NCI-H187 treated with DMSO at 0.1 percent for 48 hours (cell line): ENCODE measurements at places on chromosomes 7 and 10.
A peak's percentile ranks its signal among the peaks of the same experiment; 100 is the strongest.

DNA sequence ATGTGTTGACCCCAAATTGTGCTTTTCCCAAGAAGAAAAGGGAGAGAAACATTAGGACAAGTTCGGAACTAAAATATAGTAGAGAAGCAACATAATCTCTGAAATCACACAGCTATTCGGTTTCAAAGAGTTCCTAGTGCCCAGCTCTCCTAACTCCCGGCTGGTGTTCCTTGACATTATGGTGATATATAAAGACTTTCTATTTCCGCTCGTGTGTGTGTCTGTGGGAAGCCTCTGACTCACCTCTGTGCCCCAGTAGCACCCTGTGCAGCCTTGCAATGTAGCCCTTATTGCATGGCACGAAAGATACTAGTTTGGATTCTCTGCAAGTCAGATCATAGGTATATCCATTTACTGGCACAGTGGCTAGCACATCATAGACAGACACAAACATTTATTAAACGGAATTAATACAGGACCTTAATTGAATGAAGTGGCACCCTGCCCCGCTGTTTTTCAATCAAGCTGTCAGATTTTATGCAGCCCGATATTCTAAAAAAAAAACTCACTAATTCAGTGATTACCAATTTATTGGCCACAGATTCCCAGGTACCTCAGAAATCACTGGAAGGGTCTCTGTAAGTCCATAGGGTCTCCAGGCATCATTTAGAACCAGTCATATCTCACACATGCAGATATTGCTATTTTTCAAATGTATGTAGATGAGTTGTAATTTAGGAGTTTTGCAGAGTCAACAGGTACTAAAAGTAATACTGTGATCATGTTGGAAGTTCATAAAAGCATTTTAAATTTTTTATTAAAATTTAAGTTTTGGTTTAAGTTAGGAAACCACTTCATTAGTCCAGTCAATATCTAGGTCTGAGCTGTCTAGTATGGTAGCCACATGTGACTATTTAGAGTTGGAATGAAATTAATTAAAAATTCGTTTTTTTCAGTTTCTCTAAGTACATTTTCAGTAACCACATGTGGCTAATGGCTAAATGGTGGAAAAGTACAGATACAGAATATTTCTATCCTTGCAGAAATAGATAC, 43.3 kb downstream of the SFTPD start:
- DNase-seq = no peak

GRCh38 chr10:107028236-107028635, 136.3 kb downstream of the SORCS1 start:
- DNase-seq = no peak

DNA sequence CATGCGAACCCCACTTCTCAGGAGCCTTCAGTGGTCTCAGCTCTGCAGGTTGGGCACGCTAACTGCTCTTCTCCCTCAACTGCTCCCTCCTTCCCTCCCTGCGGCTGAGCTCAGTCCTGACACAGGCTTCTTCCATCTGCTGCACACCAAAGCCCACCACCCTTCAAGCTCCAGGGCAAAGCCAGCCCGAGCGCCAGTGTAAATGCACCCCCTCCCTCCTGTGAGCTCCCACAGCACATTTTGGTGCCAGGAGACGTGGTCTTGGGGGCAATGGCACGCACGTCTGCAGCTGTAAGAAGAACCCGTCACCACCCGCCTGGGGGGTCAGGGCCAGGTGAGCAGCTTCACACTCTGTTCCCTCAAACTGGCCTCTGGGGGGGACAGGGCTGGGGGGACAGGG, 15.9 kb downstream of the VIPR2 start:
- DNase-seq = no peak

GRCh38 chr7:48250441-48250951, 79.2 kb downstream of the ABCA13 start:
- DNase-seq = no peak

DNA sequence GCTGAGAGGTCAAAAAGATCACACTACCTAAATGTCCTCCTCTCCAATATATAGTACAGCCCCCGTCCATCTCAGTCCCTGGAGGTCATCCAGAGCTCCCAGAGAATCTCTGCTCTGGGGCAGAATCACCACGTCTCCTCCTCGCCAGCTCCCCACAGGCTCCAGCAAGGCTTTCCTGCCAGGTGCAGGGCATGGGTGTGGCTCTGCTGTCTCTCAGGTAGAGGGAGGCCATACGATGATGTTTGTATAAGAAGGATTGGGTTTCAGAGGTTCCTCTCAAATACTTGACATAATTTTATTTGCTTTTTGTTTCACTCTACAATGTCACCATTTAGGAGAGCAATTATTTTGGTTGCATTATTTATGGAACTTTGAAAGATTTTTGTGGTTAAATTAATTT, 98.3 kb upstream of the PRSS58 start:
- peak; percentile 77 for DNase-seq

DNA sequence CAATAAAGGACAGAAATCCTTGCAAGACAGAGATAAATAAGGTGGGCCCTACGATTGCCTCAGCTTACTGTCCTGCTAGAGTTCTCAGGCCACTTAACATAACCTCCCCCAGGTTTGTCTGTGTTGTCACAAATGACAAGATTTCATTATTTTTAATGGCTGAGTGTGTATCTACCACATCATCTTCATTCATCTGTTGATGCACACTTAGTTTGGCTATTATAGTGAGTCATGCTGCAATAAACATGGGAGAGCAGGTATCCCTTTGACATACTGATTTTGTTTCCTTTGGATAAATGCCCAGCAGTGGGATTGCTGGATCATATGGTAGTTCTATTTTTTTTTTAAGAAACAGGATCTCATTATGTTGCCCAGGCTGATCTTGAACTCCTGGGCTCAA, 60.6 kb downstream of the PRTFDC1 start:
- DNase-seq = no peak
